NCI-H1105 treated with DMSO at 0.1 percent for 48 hours (cell line): ENCODE measurements at places on chromosomes 2 and 18.

DNA sequence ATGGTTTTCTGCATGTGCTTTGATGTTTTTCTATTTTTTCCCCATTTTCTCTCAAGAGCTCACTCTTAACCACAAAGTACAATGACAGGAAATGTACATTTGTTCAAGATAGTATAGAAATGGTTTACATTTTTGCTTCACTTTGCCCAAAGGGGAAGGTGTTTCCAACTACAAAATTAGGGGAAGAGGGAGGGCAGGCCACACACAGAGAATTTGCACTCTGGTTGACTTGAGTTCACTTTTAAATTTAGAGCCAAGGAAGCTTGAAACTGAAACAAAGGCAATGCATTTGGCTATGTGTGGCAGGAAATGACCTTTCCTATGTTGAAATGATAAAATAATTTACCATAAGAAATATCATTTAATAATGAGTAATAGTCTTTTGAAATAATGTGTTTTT, 19.1 kb upstream of the VIT start:
- DNase-seq = no peak

DNA sequence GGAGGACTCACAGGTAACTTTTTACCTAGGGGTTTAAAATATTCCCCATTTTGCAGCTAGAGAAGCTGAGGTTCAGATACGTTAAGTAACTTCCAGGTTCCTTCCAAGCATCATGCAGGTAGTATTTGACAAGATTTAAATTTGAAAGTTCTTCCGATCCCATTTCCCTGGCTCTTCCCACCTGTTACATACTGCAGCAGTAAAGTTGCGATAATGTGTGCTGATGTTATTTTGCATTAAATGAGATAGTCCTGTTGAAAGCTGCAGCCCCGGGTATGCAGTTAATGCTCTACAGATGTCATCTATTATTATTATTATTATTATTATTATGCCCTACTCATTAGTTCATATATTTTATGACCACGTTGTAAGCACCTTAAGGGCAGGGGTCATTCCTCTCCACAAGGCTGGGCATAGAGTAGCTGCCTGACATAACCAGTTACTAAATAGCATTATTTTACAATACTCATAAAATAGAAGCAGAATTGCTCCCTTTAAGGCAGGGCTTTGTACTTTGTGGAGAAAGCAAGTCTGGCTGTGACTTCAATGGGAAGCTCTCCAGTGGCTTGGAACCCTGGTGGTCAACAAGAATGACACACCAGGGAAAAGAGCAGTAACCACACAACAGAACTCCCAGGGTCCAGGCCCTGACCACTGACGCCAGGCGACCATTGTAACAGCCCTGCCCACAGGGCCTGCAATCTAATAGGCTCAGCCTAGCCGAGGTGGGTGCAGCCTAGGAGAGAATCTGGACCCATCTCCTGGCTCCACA, 112.0 kb upstream of the STPG4 start:
- DNase-seq = no peak

DNA sequence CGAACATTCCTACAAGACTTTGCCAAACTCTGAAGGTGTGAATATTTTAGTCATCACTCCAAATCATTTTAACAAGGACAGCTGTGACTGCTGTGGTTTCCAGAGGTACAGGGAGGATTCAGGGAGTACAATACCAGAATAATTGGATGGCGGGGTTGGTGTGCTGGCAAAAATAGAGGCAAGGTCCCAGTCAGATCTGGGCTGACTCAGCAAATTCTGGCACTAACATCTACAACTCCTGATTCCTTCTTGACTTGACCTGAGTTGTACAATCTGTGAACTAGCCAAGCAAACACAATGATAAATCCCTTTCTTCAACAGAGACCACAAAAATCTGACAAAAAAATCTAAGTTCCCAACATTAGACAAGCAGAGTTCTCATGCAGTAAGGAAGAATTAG, 40.4 kb downstream of the RMP24 start:
- DNase-seq = no peak

DNA sequence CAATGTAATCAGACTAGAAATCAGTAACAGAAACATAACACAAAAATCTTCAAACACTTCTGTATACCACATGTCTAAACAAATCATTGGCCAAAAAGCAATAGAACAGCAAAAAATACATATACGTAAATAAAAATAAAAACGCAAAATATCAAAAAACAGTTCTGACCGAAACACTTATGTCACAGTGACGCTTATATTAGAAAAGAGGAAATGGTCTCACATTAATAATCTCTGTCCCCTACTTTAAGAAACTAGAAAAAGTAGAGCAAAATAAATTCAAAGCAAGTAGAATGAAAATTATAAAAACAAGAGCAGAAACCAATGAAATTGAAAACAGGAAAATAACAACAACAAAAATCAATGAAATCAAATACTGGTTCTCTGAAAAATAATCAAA, 41.9 kb downstream of the TMEM131 start:
- no peak for DNase-seq

- no peak for DNase-seq
These were observed 318.2 kb downstream of the TNS1 start for GRCh38 chr2:217684431-217685254.

DNA sequence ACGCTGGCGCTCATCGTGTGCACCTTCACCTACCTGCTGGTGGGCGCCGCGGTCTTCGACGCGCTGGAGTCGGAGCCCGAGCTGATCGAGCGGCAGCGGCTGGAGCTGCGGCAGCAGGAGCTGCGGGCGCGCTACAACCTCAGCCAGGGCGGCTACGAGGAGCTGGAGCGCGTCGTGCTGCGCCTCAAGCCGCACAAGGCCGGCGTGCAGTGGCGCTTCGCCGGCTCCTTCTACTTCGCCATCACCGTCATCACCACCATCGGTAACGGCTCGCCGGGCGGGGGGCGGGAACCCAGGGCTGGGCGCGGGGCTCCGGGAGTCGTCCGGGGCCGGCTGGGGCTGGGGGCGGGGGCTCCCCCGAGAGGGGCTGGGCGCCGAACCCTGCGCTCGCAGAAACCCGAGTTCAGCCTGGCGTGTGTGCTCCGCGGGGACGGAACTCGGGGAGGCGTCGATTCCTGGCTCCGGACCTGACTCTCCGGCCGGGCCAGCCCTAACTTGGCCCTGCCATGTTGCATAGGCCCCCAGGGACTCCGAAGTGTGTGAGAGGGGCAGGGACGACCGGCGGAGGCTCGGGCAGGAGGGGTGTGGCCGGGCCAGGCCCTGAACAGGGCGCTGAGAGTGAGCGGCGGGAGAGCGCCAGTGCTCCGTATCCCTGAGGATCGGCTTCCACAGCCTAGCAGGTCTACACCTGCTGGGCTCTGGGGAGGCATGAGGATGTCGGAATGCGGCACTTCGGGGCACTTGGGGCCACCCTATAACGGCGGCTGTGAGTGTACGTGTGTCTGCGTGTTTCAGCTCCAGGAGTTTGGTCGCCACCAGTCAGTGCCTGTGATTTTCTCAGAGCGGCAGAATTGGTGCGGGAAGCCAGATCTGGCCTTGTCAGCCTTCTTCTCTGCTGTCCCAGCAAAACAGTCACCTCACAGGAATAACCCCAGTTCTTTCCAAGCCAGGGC, 651 bp downstream of the KCNK3 start:
- DNase-seq = peak; percentile 65

- DNase-seq = no peak
These were observed 825 bp downstream of the GRB14 start for GRCh38 chr2:164620457-164620856.

DNA sequence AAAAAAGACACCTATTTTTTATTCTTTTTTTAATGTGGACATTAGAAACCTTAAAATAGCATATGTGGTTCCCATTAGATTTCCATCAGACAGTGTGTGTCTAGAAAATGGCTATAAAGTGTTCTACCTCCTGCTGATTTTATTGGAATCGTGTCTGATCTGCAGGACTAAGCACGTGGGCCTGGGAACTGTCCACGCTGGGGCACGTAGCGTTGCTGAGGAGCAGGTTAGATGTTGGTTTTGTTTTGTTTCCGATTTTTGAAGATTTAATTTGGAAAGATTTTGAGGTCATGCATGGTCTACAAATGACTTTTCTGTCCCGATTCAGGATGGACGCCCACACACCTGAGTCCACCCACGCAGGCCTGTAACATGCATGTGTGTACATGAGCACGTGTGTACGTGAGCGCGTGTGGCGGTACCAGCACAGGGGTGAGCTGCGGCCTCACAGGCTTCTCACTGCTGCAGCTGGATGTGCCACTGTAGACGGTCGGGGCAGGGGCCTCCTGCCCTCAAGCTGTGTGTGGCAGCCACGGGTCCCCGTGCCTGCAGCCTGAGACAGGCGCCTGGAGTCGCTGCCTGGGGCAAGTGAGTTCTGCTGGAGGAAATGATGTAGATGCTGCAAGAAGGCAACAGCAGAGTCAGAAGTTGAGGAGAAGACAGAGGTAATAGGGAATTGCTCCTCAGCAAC, 99.7 kb upstream of the CTDP1 start:
- no peak for DNase-seq

- DNase-seq = no peak
These were observed 234.2 kb upstream of the SPOPL start for GRCh38 chr2:138267161-138267901.

DNA sequence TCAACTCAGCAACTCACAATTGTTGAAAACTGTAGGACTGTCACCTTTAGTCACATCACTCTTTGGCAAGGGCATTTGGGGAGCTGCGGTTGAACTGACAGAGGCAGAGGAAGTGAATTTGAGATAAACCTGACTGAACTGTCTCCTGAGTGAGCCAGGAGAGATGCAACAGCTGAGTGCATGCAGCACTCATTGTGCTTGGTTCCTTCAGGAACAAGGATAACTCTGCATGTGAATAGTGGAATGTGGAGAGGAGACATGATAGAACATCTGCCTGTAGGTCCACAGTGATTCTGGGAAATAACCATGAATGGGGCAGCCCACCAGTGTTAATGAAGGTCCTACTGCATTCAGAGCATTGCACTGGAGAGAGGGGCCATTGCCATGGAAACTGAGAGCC, 494.7 kb downstream of the STK39 start:
- no peak for DNase-seq

- no peak for DNase-seq
These were observed 60.2 kb downstream of the GNAL start for GRCh38 chr18:11749305-11749704.

- DNase-seq = no peak
These were observed 214.9 kb downstream of the ALPK2 start for GRCh38 chr18:58413667-58414628.

- no peak for DNase-seq
These were observed 318.1 kb downstream of the PDE11A start for GRCh38 chr2:177754492-177754873.

GRCh38 chr2:222892321-222892720, 31.5 kb downstream of the ACSL3 start:
- no peak for DNase-seq

DNA sequence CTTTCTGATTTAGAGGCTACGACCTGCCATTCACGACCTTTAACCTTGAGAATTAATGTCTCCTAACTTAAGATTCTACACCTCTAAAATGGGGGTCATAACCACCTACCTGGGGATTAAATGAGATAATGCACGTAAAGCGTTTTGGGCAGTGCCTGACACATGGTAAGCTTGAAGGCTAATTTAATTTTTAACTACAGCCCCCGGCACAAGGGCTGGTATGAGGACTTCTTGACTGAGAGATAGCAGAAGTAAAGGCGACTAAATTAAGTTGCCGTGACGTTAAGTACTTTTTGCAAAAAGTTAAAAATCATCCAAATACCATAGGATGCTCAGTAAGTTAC, 549 bp downstream of the MRPL35 start:
- no peak for DNase-seq

GRCh38 chr2:11234309-11234708, 79.0 kb downstream of the SLC66A3 start:
- DNase-seq = peak; percentile 7

DNA sequence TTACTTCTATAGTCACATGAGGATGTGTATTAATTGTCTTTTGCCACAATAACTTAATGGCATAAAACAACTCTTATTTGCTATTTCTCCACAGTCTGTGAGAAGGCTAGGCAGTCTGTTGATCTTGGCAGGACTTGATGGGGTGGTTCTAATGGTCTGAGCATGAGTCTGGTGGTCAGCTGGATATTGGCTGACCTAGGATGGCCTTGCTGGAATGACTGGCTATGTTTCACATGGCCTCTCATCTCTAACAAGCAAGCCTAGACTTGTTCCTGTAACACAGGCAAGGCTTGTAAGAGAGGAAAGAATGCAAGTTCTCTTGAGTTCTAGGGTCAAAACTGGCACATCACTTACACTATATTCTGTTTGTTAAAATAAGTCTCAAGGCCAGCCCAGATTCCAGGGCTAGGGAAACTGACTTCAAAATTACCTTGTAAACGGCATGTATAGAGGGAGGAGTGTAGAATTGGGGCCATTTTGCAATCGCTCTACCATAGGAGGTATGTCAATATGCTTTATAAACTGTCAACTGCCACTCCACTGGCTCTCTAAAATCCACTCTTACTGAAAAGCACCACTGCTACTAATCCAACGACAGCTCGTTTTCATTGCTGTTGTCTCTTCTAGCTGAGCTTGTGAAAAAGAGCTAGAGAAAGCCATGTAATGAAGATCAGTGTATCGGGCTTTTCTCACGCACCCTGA, 325.0 kb upstream of the PKDCC start:
- peak; percentile 11 for DNase-seq

DNA sequence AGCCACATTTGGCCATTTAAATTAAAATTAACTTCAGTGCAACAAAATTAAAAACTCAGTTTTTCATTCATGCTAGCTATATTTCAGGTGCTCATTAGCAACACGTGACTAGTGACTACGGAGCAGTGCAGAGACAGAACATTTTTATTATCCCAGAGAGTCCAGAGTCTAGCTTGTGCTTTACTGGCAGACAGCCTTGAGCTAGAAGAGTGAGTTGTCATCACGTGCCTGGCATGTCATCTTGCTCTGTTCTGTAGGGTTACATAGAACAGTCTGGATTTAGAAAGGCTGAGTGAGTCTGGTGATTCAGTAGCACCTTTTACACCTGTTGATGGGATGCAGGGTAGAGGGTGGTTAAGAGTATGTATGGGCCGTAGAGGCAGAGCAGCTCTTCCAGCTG, 136.9 kb upstream of the IL1R2 start:
- no peak for DNase-seq

DNA sequence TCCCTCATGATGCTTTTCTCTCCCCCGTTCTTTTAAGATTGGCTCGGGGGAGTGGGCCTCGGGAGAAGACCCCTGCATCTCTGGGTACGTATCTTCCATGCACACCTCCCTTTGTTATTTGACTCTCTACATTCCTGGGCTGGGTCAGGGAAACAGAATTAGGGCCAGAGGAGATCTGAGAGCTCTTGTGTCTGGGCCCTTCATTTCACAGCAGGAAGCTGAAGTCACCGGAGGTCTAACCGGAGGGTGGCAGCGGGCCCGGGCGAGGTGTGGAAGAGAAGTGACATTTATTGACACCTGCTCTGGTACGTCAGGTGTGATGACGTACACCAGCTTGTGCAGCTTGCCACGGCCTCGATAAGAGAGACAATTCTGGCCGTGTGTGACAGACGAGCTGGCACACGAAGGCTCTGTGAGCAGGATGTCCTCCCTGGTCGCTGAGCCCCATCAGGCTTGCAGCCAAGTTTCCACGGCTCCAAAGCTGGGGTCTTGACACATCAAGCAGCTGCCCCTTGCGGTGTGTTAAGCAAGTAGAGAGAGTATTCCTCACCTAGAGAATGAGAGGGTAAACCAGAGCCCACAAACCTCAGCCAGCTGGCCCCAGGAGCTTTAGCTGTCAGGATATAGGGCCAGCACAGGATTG, 30.4 kb downstream of the TOGARAM2 start:
- DNase-seq = peak; percentile 35
